NCI-H2081 treated with DMSO at 0.1 percent for 48 hours (cell line): ENCODE measurements at places on chromosomes 6 and 20.

DNA sequence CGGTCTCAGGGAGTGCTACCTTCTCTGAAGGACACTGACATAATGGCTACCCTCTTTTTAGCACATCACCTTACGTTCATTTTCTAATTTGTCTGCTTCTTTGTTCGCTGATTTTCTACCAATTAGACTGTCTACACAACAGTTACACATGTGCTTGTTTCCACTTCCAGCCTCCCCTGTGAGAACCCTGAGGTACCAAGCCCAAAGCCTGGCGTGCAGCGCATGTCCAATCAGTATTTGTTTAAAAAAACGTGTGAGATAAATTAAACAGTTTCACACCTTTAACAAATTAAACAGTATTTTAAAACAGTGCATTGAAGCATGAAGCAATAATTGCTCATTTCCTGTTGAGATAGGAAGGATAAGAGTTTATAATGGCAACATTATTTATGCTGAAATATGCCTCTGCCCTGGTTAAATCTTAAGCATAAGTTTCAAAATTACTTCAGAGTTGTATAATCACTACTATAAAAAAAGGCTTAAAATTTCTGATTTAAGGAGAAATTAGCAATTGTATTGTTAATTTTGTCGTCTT is 88.9 kb downstream of the MAP3K5 start:
- peak; percentile 14 for DNase-seq

DNA sequence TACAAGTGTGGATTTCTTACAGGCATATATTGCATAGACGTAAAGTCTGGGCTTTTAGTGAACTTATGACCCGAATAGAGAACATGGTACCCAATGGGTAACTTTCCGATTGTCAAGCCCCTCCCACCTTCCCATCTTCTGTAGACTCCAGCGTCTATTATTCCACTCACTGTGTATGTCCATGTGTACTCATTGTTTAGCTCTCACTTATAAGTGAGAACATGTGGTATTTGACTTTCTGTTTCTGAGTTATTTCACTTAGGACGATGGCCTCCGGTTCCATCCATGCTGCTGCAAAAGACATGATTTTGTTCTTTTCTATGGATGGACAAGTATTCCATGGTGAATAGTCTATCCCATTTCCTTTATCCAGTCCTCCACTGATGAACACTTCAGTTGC is 306.4 kb downstream of the CD83 start:
- DNase-seq: no peak

- DNase-seq: no peak
These were observed 6.2 kb downstream of the CSE1L start for GRCh38 chr20:49052334-49052733.

- no peak for DNase-seq
These were observed 45.1 kb downstream of the FRK start for GRCh38 chr6:116015561-116015960.

DNA sequence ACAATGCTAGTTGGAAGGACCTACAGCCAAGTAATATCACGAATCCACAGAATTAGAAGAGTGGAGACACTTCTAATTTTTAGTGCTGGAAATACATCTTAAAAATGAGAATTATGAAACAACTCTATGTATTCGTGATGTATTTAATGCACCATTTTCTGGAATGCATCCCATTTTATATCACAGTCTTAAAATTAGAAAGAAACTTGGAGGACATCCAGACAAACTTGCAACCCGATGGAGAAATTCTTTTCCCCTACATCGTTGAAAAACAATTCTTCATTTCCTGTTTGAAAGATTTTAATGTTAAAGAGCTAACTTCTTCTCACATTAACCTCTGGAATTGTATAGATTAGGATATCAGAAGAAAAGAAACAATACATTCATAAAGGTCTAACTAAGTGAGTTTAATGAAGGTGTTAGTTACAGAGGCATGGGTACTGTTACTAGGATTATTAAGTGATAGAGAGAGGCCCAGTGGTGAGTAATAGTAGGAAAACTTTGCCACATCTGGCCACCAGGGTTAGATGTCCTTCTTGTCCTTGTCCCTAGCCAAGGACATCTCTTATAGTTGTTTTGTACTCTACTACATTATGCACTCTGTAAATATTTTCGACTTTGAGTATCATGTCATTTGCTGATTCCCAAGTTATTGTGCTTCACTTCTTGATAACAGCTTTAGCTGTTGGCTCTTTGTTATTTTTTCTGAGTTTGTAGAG is 502.4 kb upstream of the PTCHD4 start:
- DNase-seq: no peak

DNA sequence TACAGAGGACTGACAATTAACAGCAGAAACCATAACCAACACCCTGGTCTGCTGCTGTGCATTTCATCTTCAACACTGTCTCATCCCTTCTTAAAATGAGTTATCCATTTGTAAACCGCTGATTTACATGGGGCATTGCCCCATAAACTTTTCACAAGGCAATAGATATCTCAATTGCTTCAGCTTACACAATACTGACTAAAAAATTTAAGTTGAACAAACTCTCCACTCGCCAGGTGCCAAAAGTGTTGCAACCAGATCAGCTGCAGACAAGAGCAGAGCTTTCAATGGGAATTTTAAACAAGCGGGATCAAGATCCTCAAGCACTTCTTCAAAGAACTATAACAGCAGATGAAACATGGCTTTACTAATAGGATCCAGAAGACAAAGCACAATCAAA is 183.0 kb downstream of the TASP1 start:
- DNase-seq: no peak

- DNase-seq: no peak
These were observed 60.9 kb upstream of the RBM24 start for GRCh38 chr6:17220040-17220910.

DNA sequence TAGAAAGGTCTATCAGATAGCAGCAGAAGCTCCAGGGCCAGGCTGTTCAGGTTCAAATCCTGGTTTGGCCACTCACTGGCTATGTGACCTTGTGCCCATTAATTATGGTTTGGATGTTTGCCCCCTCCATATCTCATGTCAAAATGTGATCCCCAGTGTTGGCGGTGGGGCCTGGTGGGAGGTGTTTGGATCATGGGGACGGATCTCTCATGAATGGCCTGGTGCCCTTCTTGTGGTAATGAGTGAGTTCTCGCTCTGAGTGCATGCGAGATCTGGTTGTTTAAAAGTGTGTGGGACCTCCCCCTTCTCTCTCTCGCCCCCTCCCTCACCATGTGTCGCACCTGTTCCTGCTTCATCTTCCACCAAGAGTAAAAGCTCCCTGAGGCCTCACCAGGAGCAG is 240.9 kb downstream of the LRFN2 start:
- DNase-seq: no peak

GRCh38 chr6:150975136-150975535 is 109.6 kb downstream of the MTHFD1L start:
- no peak for DNase-seq

DNA sequence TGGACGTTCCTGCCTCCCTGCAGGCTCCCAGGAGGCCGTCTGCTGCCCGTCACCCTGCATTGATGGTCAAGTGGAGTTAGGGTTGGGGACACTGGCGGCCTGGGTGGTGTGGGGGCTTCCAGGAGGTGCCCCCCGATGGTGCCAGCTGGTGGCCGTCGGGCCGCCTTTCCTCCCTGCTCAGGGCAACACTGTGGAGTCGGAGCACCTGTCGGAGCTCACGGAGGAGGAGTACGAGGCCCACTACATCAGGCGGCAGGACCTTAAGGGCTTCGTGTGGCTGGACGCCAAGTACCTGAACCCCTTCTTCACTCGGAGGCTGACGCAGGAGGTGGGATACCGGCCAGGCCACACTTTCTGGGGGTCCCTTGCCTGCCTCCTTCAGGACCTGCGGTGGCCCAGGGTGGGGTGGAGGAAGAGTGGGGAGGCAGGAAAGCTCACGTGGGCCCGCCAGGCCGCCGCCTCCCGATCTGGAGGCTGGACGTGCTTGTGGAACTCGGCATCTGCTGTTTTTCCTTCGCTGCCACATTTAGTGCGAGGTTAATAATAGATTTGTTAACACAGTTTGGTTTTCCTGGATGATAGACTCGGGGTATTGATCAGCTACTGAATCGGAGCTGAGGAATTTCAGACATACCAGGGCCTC is 28.6 kb downstream of the SPATA2 start:
- no peak for DNase-seq

DNA sequence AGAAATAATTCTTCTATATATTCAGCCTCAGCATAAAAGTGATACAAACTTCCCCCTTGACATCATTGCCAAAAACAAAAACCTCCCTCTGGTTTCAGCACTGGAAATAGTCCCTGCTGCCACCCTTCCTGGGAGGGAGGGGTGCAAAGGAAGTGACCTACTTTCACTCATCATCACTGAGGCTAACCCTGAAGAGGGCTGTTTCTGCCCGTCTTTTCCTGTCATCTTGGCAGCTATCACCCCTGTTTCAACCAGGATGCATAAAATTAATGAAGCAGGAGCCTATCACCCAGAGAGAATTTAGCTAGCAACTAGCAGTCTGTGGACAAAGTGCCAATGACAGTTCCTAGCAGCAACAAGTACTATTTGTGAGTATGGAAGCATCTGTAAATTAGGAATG is 397.8 kb downstream of the LAMA2 start:
- DNase-seq: no peak

GRCh38 chr6:153947808-153948447 is 91.1 kb upstream of the OPRM1 start:
- DNase-seq: no peak

DNA sequence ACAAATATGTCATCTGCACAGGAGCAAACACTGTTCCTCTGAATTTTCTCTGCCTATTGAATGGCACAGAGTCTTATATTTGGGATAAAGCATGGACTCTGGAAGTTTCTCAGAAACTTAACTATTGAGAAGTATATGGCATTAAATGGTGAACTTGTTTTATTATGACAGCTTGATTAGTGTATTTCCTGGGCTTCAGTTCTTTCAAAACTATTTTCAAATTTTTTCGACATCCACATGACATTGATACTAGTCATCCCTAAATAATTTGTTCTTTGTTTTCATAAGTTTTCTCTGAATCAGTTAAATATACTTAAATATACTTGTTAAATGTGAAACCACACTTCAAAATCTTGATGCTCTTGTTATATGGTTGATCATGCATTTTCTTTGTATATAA is 144.0 kb upstream of the TSHZ2 start:
- DNase-seq: no peak
